ENCODE measurements at places on chromosomes 6 and 20.

GRCh38 chr6:3247255-3248146 is 11.2 kb upstream of the PSMG4 start:
- no peak for DNase-seq

DNA sequence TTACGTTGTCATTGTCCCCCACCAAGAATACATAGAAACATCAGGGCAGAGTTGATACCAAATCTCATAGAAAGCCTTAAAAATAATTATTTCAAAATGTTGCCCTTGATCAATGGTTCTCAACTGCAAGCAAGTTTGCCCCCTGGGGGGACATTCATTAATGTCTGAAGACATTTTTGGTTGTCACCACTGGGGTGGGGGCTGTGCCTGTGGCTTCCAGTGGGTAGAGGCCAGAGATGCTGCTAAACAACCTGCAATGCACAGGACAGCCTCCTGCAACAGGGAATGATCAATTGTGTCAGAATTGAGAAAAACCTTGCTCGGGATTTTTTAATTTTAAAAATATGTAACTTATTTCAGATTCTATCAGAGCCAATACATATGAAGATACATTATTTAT is 130.6 kb upstream of the DOK5 start:
- DNase-seq = no peak

GRCh38 chr20:57653546-57653900 is 33.3 kb upstream of the ZBP1 start:
- no peak for DNase-seq

- no peak for DNase-seq
These were observed 411.8 kb downstream of the CDKAL1 start for GRCh38 chr6:20946022-20946421.

DNA sequence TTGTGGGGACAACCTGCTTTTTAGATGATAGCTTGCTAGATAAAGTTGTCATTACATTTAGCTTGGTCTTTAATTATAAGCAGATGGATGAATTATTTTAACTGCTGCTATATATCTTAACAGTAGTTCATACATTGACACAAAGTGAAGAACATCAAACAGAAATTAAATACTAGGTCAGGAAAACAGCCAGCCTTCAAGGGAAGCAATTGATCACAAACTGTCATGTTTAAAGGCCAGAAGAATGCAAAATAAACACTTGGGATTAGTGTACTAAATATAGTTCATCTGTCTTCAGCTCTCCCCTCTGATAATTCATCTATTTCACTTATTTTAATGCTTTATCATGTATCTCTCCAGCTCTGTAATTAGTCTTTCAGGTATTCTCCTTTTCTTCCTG is 225.1 kb upstream of the FERMT1 start:
- no peak for DNase-seq

- no peak for DNase-seq
These were observed 65.7 kb downstream of the EPM2A start for GRCh38 chr6:145669627-145670034.

GRCh38 chr6:142648036-142648451 is 296.9 kb downstream of the HIVEP2 start:
- no peak for DNase-seq

- DNase-seq = no peak
These were observed 23.9 kb upstream of the SNRNP48 start for GRCh38 chr6:7566107-7566506.

DNA sequence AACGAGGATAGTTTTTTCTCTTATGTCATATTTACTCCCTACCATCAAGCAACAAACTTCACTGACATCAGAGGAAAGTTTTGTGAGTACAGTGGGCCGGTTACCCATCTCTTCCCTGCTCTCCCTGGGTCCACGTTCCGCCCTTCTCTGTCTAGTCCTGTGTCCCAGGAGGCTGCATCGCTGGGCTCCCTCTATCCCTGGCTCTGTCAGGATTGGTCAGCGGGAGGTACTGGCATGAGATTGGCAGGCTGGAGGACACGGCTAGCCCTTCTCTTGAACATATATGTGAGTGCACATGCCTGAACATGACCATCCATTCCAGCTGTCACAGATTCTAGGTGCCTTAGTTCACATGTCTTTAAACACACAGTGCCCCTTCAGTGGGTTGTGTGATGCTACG is 30.3 kb upstream of the TMEM181 start:
- no peak for DNase-seq

DNA sequence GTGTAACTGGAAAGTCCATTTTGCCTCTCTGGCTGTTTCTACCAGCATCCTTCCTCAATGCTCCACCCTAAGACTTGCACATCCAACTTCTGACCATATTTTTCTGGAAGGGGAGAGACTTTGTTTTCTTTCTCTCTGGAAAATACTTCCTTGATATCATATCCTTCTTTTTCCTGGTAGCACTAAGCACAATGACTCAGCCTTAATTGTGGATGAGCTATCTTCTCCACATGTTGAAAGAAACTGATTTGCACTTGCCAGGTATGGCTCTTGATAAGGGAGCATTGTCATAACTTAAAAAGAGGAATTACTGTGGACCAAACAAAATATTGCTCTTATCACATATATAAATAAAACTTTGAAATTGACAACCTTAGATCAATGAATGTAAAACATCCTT is 30.1 kb upstream of the IBTK start:
- no peak for DNase-seq

DNA sequence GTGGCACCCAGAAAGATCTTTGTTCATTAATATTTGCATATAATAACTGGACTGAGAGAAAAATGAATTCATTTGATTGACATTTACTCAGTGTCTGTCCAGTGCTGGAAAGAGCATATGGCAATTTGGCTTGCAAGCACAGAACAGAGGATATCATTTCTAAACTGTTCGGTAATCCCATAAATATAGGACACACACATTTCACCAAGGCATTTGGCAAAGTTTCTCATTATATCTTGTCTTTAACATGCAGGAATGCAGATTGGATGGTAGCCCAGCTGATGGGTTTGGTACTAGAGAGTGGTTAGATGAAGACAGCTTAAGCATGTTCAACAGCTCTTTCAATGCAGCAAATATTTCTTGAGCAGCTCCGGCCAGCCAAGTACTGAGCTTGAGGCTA is 259.2 kb downstream of the PRKN start:
- no peak for DNase-seq

- DNase-seq = no peak
These were observed 132.2 kb upstream of the CDH4 start for GRCh38 chr20:61119794-61120410.

- no peak for DNase-seq
These were observed 25.3 kb upstream of the FABP7 start for GRCh38 chr6:122754191-122754731.

- DNase-seq = no peak
These were observed 166.2 kb downstream of the EPM2A start for GRCh38 chr6:145569140-145569539.

GRCh38 chr6:21332077-21332476 is 261.5 kb upstream of the SOX4 start:
- no peak for DNase-seq

GRCh38 chr6:40778196-40778595 is 191.0 kb upstream of the LRFN2 start:
- no peak for DNase-seq

DNA sequence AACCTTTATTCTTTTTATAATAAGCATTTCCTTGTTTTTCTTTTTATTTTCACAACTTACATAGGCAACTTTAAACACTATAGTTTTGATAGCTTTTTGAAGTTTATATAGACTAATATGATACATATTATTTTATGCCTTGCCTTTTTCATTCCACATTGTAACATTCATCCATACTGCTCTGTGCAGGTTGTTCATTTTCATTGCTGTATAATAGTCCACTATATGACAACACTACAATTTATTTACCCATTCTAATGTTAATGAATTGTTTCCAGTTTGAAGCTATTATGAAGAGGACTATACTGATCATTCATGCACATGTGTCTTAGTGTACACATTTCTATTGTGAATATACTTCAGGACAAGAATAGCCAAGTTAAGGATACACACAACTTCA is 49.1 kb downstream of the WASF1 start:
- DNase-seq = no peak

Data from NCI-H446 (cell line).